ENCODE measurements at places on chromosomes 12 and 14. TPM values are rescaled to one million over a fixed set of nuclear protein-coding genes. Genes with fewer than 3 reads are reported as not detected.
A peak's percentile ranks its signal among the peaks of the same experiment; 100 is the strongest.

DNA sequence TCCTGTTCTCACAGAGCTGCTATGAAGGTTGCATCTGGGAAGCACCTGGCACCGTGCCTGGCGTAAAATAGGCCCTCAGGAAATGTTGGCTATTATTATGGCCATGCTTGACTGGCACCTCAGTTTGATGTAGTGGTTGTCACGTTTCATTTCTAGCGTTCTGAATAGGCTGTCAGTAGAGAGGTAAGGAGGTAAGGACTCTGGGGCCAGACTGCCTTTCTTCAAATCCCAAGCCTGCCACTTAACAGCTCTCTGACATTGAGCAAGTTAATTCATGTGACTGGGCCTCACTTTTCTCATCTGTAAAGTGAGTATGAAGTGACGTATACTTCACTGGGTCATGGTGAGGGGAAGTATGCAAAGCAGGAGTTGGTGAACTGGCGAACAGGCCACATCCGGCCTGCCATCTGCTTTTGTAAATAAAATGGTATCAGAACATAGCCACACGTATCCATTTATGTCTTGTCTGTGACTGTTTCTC is 196.2 kb downstream of the CACNA1C start:
- DNase-seq, result no peak
- no peaks in the 10 kb centered on the region for H3K4me1 ChIP-seq
- H3K4me3 ChIP-seq, result no peak overlapping the region
- no peak overlapping the region for H3K27ac ChIP-seq
- H3K36me3 ChIP-seq, result no peaks in the 10 kb centered on the region

DNA sequence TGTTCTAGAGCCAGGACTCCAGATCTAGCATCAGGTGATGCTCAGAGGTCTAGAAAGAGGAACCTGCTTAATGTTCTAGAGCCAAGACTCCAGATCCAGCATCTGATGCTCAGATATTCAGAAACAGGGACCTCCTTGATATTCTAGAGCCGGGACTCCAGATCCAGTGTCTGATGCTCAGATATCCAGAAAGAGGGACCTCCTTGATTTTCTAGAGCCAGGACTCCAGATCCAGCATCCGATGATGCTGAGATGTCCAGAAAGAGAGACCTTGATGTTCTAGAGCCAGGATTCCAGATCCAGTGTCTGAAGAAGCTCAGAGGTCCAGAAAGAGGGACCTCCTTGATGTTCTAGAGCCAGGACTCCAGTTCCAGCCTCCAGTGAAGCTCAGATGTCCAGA is 36.9 kb downstream of the MEG3 start:
- H3K27me3 ChIP-seq, result no peaks in the 10 kb centered on the region
- H3K4me1 ChIP-seq, result no peaks in the 10 kb centered on the region
- no peak for DNase-seq
- no peak overlapping the region for H3K4me3 ChIP-seq
- no peaks in the 10 kb centered on the region for H3K36me3 ChIP-seq

DNA sequence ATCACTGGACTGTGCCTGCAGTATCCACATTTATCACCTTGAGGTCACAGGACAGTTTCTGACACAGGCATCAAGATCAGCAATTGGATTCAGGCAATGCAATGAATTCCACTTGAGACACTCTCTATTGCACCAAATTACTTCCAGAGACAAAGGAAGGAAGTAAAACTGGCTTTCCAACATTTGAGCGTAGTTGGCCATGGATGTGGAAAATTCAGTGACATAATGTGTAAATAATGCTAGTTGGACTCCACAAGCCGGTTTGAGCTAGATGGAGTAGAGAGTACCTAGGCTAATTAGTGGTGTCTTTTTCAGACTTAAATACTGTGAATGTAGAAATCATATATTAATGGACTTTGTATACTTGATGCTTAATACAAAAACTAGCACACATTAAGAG is 168.3 kb upstream of the SYT1 start:
- no peak overlapping the region for H3K4me3 ChIP-seq
- H3K27me3 ChIP-seq, result no peaks in the 10 kb centered on the region
- no peaks in the 10 kb centered on the region for H3K4me1 ChIP-seq
- H3K36me3 ChIP-seq, result no peaks in the 10 kb centered on the region
- no peak for DNase-seq
- H3K27ac ChIP-seq, result no peak overlapping the region

GRCh38 chr12:90062799-90063198 is 354.2 kb upstream of the ATP2B1 start:
- no peaks in the 10 kb centered on the region for H3K27me3 ChIP-seq
- H3K4me3 ChIP-seq, result no peak overlapping the region
- no peak overlapping the region for H3K27ac ChIP-seq

DNA sequence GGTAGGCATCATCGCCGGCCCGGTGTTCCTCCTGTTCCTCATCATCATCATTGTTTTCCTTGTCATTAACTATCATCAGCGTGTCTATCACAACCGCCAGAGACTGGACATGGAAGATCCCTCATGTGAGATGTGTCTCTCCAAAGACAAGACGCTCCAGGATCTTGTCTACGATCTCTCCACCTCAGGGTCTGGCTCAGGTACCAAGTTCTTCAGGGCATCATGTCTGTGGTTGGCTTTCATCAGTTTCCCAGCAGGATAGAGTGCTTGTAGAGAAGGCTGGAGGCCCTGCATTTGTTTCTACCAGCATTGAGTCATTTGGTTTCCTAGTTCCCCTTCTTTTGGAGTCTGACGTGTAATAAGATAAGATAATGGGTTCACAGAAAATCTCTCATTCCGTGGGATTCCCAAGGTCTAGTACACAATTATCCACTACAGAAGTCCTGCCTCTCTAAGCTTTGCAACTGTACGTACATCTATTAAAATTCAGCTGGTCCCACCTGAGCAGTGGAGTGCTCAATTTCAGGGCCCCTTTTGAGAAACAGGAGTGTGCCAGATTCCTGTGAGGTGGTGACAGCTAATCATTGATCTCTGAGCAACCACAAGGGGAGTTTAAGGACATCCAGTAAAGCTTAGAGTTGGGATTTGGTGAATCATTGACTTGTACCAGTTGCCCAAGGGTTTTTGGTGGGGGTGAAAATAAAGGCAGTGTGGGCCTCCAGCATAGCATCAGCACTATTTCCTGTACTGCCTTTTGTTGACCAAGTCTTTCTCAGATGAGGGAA is 25.1 kb downstream of the ACVR1B start:
- no peak for DNase-seq
- H3K4me3 ChIP-seq, result no peak overlapping the region
- peaks cover 48% of the 10 kb centered on the region for H3K4me1 ChIP-seq
- H3K27ac ChIP-seq, result no peak overlapping the region
- no peaks in the 10 kb centered on the region for H3K36me3 ChIP-seq

DNA sequence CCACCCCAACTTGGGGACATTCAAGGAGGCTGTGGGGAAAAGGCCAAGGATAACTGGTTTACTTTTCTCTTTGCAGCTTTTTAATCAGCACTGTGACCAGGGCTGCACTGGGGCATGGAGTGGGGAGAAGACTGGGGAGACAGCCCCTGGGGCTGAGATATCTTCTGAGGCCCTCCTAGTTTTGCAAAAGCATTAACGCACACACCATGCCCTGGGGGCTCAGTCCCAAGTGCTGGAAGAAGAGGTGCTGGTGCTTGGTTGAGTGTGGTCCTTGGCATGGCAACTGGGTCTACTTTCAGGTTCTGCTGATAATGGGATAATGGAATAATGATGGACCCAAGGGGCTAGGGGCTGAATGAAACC is 9.4 kb upstream of the SMARCD1 start:
- no peak overlapping the region for H3K27ac ChIP-seq
- no peak for DNase-seq
- no peaks in the 10 kb centered on the region for H3K27me3 ChIP-seq
- H3K36me3 ChIP-seq, result no peaks in the 10 kb centered on the region
- peaks cover 4% of the 10 kb centered on the region for H3K4me1 ChIP-seq
- H3K4me3 ChIP-seq, result no peak overlapping the region

DNA sequence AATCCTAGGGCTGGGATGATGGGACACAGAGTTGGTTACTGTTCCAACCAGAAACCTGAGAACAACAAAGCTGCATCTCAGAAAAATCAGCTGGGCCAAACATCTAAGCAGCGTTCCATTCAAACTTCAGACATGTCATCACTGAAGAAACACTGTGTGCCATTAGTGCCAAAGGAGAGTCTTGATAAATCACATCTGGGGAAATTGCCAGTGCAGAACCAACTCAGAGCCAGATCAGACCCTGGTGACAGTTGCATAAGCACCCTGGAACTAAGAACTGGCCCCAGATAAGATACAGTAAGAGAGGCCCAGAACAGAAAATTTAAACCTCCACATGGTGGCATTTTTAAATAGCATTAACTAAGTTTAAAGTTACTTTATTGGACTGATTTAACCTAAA is 482.8 kb downstream of the PRKD1 start:
- H3K36me3 ChIP-seq, result no peaks in the 10 kb centered on the region
- no peak overlapping the region for H3K4me3 ChIP-seq
- DNase-seq, result no peak
- H3K4me1 ChIP-seq, result no peaks in the 10 kb centered on the region
- no peaks in the 10 kb centered on the region for H3K27me3 ChIP-seq
- H3K27ac ChIP-seq, result no peak overlapping the region

- no peak overlapping the region for H3K4me3 ChIP-seq
- peaks cover 47% of the 10 kb centered on the region for H3K36me3 ChIP-seq
- no peak overlapping the region for H3K27ac ChIP-seq
- no peaks in the 10 kb centered on the region for H3K27me3 ChIP-seq
- DNase-seq, result no peak
These were observed 51.4 kb downstream of the BDKRB1 start for GRCh38 chr14:96307434-96307833.

HOXC12 gene
- not detected for total RNA-seq

GRCh38 chr12:87815771-87816585 is 213.2 kb downstream of the C12orf50 start:
- H3K27ac ChIP-seq, result no peak overlapping the region
- no peaks in the 10 kb centered on the region for H3K4me1 ChIP-seq
- no peaks in the 10 kb centered on the region for H3K36me3 ChIP-seq

- no peak overlapping the region for H3K4me3 ChIP-seq
- H3K36me3 ChIP-seq, result no peaks in the 10 kb centered on the region
- peaks cover 8% of the 10 kb centered on the region for H3K4me1 ChIP-seq
- no peak overlapping the region for H3K27ac ChIP-seq
- no peaks in the 10 kb centered on the region for H3K27me3 ChIP-seq
These were observed 28.2 kb downstream of the GLRX5 start for GRCh38 chr14:95562892-95563685.

DNA sequence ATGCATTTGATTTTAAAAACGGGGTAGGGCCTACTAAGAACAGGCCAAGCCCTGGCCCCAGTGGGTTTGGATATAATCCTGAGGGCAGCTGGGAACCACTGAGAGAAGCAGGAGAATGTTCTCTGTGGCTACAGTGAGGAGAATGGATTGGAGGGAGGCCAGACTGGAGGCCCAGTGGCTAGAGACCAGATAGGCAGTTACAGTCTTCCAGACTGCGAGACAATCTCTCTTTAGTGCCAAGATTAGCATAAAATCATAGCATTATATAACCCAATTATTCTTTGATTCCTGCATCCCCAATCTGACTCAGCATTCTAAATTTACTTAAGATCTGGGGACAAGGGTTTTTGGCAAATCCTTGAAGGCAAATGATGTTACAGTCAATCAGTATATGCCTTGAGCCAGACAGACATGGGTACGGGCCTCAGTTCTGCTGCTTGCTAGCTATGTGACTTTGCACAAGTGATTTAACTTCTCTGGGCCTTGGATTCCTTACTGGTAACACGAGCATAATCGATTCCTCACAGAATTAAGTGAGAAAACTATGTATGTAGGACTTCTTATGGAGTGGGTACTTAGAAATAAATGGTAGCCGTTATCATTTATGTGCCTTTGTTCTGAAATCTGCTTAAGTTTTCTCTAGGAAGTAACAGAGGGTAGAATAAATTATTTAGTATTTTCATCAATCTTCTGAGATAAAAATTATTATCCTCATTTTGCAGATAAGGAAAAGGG is 18.3 kb downstream of the NINJ2 start:
- no peaks in the 10 kb centered on the region for H3K27me3 ChIP-seq
- peaks cover 29% of the 10 kb centered on the region for H3K4me1 ChIP-seq
- DNase-seq, result no peak
- no peak overlapping the region for H3K4me3 ChIP-seq
- no peak overlapping the region for H3K27ac ChIP-seq

DNA sequence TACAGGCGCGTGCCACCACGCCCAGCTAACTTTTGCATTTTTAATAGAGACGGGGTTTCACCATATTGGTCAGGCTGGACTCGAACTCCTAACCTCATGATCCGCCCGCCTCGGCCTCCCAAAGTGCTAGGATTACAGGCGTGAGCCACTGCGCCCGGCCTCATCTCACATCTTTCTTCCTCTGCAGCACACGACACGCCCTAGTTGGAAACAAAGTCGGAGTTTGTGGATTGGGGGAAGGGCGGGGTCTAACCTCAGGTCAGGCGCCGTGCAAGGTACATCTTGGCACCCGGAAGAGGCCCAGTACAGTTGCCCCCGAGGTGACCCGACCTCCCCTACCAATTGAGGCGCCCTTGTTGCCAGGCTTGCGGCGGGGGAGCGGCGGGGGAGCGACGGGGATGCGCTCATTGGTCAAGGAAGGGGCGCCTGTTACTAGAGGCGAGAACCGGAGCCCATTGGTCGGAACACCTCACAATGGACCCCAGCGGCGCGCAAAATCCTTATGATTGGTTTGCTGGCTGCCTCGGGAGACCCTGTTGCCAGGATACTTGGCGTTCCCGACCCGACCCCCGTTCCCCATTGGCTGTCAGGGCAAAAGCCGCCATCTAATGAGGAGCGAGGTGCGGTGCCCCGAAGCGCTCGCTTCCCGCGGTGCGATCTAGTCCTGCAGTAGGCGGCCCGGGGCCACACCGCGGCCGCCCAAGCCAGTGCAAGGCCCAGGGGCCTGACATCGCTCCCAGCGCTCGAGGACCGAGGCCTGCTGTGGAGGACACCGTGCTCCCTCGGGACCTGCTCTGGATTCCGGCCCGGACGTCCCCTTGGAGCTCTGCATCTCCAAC is at the start of gene REC8:
REC8 (plus strand) TSS at position 659 of the 839 bp plus-strand sequence. CDS start 473 bp downstream, outside the sequence.
- no peak within 1 kb of the TSS for H3K27ac ChIP-seq
- peak; percentile 89 for DNase-seq
- no peaks in the 10 kb centered on the region for H3K4me1 ChIP-seq
- H3K36me3 ChIP-seq, result peaks cover 13% of the 10 kb centered on the region

SDSL gene
- 0.20 TPM for total RNA-seq

CELA1 gene
- not detected for total RNA-seq

RNASE8 gene
- not detected for total RNA-seq

- peaks cover 39% of the 10 kb centered on the region for H3K36me3 ChIP-seq
- H3K4me1 ChIP-seq, result no peaks in the 10 kb centered on the region
- H3K27ac ChIP-seq, result no peak overlapping the region
- no peaks in the 10 kb centered on the region for H3K27me3 ChIP-seq
- DNase-seq, result no peak
- H3K4me3 ChIP-seq, result no peak overlapping the region
These were observed 34.9 kb downstream of the RAD9B start for GRCh38 chr12:110536834-110537604.
